ENCODE measurements at places on chromosomes 4 and X.

- no peak for DNase-seq
Measured at GRCh38 chr4:105352826-105353225, 121.0 kb downstream of the PPA2 start.

DNA sequence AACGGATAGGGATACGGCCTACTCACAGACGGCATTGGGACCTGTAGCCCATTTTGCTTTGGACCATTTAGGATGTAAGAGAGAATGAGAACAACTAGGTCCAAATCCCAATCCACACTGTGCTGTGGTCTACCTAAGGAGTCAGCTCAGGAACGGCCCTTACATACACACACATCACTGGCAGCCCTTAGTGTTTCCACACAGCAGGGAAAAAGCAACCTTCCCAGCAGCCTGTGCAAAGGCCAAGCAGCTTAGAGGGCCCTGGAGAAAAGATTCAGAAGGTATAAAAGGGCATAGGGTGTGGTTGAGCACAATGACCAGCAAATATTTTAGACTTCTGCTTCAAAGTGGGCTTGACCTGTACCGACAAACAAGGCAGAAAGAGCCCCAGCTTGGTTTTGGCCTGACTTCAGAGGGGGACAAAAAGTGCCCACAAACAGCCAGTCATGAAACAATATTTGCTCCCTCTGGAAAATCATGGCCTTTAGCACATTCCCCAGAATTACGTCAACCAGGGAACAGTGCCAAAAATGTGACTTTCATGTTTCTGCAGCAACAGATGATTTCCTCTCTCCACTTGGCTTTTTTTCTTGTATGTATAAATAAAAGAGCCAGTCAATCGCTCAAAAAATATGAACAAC, 359.5 kb upstream of the FGF16 start:
- no peak for DNase-seq

GRCh38 chr4:65502131-65502701, 168.1 kb downstream of the EPHA5 start:
- no peak for DNase-seq

DNA sequence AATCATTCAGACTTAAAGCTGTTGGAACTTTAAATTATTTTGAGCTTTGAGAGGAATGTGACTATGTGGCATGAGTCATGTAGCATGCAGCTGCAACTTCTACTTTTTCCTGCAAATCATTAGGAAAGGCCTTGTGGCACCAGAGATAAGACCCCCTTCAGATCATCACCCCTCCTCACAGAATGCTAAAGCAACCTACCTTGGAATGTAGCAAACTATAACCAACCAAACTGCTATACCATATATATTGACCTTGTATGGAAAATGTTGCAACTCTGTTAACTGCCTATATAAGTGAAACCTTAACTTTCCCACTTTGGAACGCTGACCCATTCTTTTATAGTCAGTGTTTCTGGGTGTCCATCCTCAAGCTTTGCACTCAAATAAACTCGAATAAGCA, 32.0 kb downstream of the ATXN3L start:
- no peak for DNase-seq

DNA sequence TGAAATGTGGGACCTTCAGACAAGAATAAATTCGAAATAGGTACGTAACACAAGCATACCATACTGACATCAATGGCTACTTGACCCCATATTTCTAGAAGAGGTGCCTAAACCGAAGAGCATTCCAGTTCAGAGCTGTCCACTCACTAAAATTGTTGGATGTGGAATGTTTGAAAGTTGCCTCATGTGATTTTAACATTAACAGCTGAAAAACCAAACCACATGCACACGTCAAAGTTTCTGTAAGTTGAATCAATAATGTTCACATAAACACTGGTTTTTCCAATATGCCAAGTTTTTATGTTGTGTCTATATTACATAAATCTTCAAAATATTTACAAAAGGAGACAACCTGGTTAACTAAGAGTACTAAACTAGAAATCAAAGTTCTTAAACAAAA, 3.5 kb downstream of the UBE2D3 start:
- no peak for DNase-seq

DNA sequence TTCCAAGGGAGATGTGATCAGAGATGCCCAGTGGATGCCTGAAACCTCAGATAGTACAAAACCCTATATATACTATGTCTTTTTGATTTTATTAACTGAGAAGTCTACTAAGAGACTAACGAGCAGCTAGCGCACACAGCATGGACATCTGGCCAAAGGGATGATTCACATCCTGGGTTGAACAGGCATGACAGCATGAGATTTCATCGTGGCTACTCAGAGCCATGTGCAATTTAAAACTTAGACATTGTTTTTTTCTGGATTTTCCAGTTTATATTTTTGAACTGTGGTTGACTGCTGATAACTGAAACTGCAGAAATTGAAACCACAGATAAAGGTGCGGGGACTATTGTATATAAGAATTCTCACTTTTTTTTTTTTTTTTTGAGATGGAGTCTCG, 2252.9 kb upstream of the AGA start:
- no peak for DNase-seq

DNA sequence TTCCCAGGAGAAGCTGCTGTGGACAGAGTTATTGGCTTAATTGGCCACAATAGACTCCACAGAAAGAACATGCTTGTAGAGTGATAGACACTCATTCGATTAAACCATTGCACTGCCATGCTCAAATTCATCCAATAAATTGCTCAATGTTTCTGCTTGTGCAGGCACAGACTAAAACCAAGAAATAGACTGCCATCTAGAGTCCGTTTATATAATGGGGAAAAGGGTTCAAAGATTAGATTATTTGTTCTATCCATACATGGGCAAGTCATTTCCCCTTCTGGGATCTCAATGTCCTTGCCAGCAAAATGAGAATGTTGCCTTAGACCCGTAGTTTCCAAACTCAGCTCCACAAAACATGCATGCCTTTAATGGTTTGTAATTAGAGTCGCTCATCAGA, 8.7 kb downstream of the SMIM10 start:
- DNase-seq: no peak

DNA sequence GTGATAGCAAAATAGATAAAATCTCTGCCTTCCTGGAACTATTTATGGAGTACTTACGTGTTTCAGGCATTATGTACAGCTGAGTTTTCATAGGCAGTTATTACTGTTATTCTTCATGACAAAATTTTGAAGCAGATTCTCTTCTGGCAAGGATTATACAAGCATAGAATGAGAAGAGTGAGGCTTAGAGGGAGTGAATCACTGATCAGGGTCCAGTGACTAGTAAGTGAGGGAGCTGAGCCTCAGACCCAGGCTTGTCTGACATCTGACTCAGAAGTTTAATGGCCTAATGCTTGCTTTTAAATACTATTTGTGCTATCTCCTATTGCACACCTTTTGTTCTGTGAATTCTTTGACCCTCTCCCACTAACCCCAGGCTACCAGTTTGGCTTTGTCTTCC, 110.6 kb downstream of the DTHD1 start:
- no peak for DNase-seq

DNA sequence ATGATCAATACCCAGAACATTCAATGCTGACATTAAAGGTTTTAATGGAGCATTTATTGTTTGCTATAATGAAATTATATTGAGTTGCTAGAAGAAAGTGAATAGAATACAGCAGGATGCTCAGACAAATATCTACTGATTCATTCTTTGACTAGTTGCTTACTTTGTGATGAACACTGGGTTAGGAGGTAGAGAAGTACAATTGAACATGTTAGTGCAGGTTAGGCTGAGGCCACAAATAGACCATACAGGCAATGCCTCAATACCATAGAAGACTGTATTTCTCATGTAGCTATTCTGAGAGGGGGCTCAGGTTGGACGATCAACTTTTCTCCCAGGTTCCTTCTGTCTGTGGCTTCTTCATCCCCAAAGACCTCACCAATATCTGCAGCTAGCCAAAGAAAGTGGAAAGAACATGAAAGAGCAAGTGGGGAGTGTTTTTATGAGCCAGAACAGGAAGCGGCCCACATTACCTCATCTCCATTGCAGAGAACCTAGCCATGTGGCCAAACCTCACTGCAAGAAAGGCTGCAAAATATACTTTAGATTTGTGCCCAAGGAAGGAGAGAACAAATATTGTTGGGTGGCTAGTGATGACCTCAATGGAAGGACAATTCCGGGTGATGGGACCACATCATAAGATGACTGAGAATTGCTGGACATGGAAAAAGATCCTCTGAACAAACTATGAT, 180.3 kb upstream of the GATB start:
- DNase-seq: no peak

DNA sequence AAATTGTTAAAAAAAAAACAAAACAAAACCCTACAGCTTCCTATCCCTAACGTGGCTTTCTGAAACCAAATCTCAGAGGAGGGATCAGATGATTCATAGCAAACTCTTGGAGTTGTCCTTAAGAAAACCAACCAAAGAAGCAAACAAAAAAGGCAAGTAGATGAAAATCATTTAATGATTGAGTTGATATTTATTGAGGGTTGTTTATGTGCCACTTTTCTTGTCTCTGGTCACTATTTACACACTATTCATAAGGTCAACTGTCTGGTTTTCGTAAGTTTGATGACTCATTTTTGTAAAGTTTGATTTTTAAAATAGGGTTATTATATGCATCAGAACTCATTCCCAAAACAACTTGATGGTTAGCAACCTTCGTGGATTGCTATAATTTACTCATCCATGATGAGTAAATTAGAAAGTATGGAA, 133.4 kb downstream of the UNC5C start:
- DNase-seq: no peak

- no peak for DNase-seq
Measured at GRCh38 chr4:24006269-24006668, 116.4 kb upstream of the PPARGC1A start.

- DNase-seq: no peak
Measured at GRCh38 chrX:28312259-28312658, 275.0 kb upstream of the IL1RAPL1 start.

- DNase-seq: no peak
Measured at GRCh38 chrX:139844163-139844562, 88.7 kb downstream of the ATP11C start.

GRCh38 chr4:40305328-40306170, 29.6 kb upstream of the CHRNA9 start:
- DNase-seq: peak; percentile 60

DNA sequence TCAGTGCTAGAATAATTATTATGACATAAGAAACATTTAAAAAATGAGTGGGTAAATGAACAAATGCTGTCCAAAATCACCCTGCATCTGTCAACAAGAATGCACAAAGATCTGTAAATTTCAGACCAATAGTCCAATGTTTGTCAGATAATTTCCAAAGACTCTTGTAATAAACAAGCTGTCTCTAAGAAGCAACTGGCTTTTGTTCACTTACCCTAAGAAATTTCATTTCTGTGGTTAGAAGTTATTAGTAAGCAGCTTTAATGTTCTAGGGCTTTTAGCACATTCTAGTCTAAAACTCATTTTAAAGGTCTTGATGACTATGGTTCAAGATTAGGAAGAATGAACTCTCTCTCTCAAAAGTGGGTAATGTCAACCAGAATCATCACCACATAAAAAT, 560.3 kb upstream of the SMIM31 start:
- DNase-seq: no peak

- DNase-seq: no peak
Measured at GRCh38 chr4:148114436-148114835, 327.8 kb downstream of the NR3C2 start.

All from CD4-positive, alpha-beta T cell treated with Interleukin-17A for 4 hours (primary cell).